ENCODE measurements at places on chromosomes 7 and 10.

GRCh38 chr10:69758310-69758728 lies 43.4 kb upstream of the COL13A1 start:
- no peak for DNase-seq

DNA sequence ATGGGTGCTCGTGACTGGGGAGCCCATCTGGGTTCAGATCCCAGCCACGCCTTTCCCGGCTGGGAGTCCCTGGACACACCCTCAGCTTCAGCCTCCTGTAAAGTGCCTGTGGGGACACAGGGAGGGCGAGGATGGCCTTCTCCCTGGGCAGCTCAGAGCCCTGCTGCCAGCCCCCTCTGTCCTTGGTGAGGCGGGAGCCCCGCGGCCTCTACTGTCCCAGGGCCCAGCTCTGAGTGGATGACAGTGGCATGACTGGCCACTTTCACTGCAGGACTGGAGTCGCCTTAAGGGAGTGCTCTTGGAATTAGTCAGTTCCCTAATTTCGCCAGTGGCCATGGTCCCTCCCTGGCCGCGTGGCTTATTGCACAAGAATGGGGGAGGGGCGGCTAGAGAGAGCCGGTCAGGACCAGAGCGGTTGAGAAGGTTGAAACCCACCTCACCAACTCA lies 4.6 kb downstream of the BRI3 start:
- no peak for DNase-seq

- DNase-seq: no peak
These were observed 13.8 kb downstream of the BTRC start for GRCh38 chr10:101367569-101368453.

GRCh38 chr10:127456122-127456521 lies 93.0 kb upstream of the NPS start:
- no peak for DNase-seq
